ENCODE measurements at places on chromosomes 1 and 21.
A peak's percentile ranks its signal among the peaks of the same experiment; 100 is the strongest.

DNA sequence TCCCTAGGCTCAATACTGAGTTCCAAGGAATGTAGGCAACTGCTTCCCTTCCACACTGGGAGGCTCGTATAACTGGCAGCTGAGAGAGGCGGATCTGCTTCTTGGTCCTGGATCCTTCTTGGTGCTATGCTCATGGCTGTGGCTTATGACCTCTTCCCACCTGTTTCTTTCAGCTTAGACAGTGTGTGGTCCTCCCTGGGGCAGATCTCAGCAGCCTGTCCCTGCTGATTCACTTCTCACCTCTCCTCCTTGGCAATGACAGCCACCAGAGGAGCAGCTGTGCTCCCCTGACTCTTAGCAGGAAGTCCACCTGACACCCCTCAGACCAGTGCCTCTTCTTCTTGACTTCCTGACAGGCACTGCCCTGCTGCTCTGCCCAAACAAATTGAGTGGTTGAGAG, 75.1 kb upstream of the PTGFRN start:
- peak; percentile 36 for DNase-seq

DNA sequence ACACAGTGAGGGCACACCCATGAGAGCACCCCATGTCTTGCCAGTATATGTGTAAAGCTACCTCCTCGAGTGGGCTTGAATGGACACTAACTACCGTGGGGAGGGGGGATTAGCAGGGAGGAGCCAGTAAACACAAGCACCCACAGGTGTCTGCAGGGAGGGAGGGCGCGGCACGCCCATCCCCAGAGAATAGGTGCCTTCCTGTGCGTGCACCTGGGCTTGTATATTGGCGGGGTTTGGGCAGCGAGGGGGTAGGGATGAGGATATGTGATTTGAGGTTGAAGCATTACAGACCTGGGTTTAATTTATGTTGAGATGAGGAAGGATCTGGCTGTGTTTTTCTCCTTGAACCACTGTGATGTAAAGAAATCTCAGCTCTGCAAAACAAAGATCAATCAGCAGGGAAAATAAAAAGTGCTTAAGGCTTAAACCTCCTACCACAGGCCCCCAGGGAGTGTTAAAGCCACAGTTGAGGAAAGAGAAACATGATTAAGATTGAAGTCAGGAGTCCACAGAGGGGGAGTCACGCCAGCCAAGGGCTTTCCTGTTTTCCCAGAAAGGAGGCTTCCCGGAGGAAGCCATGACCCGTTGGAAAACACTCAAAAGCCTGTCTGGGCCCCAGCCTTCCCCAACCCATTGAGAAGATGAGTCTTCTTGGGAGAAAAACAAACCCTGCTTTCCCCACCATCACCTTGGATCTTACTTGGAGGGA, 80.0 kb downstream of the CAMK2N1 start:
- DNase-seq = peak; percentile 21

- no peak for DNase-seq
Measured at GRCh38 chr1:107547363-107548155, 406.7 kb downstream of the NTNG1 start.

DNA sequence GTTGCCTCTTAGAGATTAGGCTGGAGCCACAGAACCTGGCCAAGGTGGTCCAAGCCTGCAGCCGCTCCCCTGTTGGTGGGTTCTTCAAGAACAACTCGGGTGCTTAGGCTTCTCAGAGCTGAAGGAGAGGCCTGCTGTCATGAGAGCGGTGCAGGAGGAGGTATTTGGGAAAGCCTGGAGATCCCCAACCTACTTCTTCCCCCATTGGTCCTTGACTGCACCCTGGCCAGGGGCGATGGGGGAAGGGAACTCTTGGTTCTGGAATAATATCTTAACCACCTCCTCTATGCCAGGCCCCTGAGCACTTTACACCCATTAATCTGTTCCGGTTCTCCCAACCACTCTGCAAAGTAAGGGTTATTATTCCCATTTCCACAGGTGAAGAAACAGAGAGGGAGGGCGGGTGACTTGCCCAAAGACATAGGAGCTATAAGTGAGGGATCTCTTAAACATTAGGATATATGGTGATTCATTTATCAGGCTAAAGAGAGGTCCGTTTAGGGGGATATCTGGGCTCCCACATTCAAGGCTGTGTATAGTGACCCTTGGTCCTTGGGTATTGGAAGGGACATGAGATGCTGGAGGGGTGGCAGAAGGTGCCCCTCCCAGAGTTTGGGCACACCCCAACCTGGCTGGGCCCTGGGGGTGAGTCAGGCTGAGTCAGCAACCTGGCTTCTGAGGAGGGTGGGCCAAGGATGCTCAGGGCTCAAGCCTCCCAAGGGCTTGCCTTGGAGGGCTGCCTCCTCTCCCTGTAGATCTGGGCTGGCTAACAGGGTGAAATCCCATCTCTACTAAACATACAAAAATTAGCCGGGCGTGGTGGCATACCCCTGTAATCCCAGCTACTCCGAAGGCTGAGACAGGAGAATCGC, 5.2 kb downstream of the TRNP1 start:
- no peak for DNase-seq

DNA sequence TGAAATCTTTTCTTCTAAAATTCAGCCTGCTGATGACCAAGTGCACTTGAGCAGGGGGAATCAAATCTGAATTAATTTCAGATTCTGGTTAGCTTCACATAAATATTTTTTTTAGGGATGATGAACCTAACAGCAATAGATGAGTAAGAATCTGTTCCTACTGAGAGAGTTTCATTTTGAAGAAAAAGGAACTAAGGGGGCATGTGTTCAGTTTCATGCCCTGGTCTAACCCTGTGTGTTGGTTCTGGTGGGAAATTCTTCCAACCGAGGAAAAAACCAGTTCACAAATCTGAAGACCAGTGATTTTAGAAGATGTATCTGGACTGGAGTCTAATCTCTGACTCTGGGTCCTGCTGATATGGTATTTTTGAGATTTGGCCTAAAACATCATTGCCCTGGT, 13.7 kb downstream of the SELL start:
- DNase-seq = no peak

GRCh38 chr1:224894915-224895314, 34.6 kb upstream of the DNAH14 start:
- DNase-seq = no peak

DNA sequence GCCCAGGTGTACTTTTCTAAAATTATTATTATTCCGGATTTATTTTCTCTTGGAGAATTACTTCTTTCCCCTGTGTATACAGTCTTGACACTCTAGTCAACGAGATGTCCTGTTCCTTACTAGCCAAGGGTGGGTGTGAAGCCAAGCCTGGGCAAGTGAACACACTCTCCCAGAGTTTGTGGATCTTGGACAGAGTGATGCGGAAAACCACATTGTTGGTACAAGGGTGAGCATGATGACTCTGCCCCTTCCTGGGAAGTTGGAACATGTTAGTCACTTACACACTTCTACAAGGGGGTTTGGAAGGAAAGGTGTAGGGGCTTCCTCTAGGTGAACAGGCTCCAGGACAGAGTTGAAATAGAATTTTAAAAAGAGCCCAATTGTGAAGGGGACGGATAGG, 20.0 kb upstream of the RD3 start:
- DNase-seq = peak; percentile 58

DNA sequence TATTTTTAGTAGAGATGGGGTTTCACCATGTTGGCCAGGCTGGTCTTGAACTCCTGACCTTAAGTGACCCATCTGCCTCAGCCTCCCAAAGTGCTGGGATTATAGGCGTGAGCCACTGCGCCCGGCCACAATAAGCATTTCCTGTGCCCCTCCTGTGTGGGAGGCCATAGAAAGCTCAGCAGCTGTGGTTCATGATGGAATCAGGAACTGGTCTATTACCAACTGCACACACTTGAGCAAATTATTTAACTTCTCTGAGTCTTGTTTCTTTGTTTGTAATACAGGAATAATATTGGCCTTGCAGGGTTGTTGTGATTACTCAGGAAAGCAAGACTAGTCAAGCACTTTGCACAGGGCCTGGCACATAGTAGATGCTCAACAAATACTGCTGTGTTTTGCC, 15.0 kb downstream of the RHBG start:
- no peak for DNase-seq

- no peak for DNase-seq
Measured at GRCh38 chr1:114455102-114455785, 55.8 kb downstream of the TRIM33 start.

DNA sequence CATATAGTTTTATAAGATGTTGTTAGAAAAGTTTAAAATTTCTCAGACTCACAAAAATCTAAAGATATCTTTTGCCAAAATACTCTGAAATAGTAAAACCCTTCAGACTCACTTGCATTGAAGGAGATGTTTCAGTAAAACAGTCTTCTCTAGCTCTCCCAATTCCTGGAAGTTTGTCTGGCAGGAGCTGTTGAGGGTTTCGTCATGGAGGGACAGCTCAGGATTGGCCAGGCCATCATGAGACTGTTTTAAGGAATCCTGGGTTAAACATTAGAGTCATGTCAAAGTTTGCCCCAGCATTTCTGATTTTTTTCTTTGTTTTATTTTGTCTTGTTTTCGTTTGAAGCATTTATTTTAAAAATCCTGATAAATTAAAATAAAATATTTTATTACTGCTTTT, 293.8 kb upstream of the PBX1 start:
- DNase-seq = no peak
